Stimulated activated CD8-positive, alpha-beta memory T cell treated with anti-CD3 and anti-CD28 coated beads, Interleukin-4, amount 100 ng/mL, for 1 hour (primary cell): ENCODE measurements at places on chromosomes 1 and 21.

DNA sequence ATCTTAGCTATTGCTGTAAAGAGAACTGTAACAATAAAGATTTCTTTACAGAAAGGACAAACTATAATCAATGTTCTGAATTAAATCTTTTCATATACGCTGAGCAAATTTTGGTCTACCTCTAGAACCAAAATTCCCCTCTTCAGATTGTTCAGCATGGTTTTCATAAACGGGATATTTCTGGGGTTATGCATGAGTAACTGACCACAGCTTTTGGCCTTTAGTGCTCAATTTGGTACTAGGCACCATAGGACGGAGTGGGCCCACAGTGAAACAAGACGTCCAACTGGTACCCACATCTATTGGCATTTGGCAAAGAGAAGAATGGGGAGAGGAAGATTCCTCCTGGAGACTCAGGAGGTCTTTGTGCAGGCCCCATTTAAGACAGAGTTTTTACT, 184.5 kb downstream of the TGFBR3 start:
- DNase-seq: no peak

- no peak for DNase-seq
Observed at GRCh38 chr1:202804126-202804525, 4.1 kb downstream of the KDM5B start.

GRCh38 chr1:192475970-192476369, 99.6 kb upstream of the RGS1 start:
- no peak for DNase-seq

- DNase-seq: no peak
Observed at GRCh38 chr1:87778896-87779295, 450.2 kb downstream of the LMO4 start.

DNA sequence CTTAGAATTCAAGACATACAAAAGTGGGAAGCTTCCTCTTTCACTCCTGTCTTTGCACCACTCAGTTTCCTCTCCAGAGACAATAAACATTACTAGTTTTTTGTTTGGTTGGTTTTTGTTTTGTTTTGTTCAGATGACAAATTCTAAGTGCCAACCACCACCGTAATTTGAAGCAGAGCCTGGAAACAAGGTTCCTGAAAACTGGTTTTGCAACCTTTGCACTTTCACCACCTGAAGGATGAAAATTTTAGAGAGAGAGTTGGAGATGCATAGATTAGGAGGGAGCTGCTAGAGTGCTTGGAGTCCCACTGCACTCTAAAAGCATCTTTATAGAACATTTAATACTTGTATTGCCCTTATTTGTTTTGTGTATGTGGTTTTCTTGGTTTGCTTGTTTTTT, 20.2 kb upstream of the MGST3 start:
- DNase-seq: no peak

DNA sequence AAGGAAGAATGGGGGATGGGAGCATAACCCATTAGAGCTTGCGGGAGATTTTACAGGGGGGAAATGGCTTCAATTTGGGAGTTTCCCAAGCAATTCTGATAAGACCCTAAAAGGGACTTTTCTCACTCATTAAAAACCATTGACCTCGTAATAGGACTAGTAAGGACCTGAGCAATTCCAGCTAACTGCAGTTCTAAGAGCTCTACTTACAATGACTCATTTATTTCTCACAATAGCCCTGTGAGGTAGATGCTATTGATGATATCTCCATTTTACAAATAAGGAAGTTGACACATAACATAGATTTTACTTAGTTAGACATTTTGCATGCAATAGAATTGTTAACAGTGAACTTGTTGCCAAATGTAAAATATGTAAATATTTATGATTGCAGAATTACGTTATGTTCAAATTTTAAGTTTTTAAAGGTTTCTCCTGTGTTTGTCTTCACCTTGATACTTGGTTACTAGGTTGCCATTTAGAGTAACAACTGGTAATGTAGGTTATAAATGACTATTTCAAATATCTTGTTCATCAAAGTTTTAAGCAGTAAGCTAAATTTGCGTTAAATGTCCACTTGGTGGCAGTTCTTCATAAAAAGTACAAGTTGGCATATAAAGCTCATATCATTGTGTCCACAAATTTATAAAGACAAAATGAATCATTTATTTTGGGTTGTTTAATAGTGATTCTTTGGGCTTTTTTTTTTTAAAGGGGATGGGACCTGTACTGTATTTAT, 182.0 kb downstream of the PLA2G4A start:
- no peak for DNase-seq

GRCh38 chr1:228359613-228360532, 46.8 kb downstream of the TRIM11 start:
- no peak for DNase-seq

GRCh38 chr1:230276401-230276800, 149.7 kb downstream of the PGBD5 start:
- no peak for DNase-seq
